ENCODE measurements at places on chromosomes 13 and 19.

DNA sequence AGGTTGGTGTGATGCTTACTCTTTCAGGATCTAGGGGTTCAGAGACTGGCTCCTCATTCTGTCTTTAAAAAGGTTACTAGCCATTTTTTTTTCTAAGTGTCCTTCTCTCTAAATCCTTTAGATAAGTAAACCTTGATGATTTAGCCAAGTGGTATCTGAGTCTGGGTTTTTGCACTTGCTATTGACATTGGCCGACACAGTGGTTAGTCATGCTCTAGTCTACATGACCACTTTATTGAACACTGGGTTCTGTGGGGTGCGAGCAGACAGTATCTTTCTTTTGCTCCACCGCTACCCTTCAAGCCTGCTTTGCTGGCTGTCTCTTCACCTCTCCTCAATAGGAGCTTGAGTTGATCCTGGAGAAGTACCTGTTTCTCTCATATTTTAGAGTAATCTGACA, 6.2 kb upstream of the NUP58 start:
- DNase-seq: no peak

GRCh38 chr13:93066187-93066586, 160.4 kb upstream of the GPC6 start:
- DNase-seq: no peak

- no peak for DNase-seq
Measured at GRCh38 chr19:44823373-44823698, 14.4 kb downstream of the BCAM start.

DNA sequence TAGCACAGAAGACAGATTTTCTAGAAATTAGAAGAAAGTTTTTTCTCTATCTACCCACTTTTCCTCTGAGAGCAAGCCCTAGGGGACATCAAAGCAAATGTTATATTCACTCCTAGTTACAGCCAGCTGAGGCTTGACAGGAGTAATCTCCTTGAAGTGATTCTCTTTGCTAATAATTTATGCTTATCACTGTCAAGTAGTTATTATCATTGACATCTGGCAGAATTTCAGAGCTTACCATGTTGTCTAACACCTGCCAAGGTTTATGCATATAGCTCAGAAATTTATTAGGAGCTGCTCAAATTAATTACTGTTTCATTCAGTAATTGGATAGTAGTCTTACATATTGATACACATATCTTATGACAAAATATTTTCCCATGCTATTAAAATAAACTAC, 465.9 kb upstream of the ATXN8OS start:
- DNase-seq: no peak

DNA sequence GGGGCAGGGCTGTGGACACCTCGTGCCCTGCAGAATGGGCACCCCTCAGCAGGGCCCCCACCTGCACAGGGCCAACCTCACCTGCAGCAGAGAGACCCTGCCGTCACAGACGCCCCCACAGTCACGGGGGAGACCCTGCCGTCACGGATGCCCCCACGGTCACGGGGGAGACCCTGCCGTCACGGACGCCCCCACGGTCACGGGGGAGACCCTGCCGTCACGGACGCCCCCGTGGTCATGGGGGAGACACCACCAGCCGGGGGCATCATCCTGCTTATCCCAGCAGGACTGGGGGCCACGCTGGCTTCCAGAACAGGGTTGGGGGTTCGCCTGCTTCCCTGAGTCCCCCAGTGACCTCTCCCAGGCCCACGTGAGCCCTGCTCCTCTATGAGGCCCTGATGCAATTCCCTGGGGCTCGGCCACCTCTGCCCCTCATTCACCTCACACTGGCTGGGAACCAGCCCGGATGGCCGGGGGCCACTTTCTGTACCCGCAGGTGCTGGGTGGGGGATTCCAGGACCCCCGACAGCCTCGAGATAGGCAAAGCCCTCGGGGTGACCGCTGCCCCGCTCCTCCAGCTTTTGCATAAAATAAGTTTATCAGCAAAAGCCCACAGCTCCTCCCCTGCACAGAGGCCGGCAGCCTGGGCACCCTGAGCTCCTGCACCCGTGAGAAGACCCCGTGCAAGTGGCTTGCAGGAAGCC, 23.6 kb downstream of the SBNO2 start:
- no peak for DNase-seq

DNA sequence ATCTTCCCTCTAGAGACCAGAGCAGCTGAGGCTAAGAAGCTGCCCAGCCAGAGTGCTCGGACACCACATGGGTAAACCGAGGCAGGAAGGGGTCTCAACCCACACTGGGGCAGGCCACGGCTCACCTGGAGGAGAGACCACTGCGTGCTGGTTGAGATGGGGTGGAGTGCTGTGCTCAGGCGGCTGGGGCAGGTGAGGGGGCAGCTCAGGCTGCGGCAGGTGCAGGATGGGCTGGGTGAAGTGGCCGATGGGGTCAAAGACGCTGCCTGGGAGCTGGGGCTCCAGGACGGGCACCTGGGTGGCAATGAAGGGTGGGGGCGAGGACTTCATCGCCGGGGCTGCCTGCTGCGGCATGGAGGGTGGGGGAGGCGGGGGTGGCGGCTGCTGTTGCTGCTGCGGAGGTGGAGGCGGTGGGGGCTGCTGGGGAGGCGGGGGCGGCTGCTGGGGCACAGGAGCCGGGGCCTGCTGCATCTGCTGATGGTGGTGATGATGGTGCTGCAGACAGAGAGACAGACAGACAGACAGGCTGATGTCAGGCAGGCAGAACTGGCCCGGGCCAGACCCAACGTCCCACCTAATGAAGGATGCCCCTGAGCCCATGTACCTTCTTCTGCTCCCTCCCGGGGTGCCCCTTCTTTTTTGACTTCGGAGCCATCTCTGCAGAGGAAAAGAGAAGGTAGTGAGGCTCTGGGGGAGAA, 12.0 kb upstream of the EPHX3 start:
- DNase-seq: no peak

- DNase-seq: no peak
Measured at GRCh38 chr19:14565298-14565679, 6.6 kb downstream of the NDUFB7 start.

GRCh38 chr19:39140594-39140993, 15.0 kb downstream of the PAK4 start:
- DNase-seq: no peak

DNA sequence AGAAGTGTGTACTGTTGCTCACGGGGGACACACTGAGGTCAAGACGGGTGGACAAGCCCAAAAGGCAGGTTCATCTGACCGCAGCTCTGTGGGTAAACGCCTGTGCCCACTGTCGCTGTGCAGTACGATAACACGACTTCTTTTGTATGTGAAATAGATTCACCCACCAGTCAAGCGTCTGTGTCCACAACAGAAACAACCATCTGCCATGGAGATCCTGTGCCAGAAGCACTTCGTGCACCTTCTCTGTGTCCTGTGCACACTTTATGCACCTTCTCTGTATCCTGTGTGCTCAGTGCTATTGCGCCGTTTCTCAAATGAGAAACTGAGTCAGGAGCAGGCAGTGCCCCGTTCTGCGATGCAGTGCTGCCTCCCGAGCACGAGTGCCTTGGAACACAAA, 138.9 kb downstream of the ATP11A start:
- no peak for DNase-seq

DNA sequence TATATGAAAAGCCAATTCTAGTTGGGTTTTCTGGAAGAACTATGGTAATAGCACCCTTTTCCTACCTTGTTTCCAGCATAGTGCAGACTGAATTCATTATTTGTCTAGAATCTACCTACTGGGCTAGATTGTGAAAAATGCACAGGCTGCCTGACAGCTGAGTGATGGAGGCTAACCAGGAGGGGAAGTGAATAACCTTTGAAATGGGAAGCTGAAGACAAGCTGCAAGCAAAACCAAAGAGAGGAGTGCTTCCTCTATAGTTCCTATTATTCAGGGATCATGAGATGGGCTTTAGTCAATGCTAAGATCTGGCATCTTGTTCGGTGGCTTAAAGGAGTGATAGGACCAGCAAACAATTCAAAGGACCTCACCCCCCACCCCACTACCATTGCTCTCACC, 26.9 kb downstream of the MZT1 start:
- DNase-seq: no peak

- DNase-seq: no peak
Measured at GRCh38 chr13:23381866-23382265, 51.6 kb downstream of the SACS start.

DNA sequence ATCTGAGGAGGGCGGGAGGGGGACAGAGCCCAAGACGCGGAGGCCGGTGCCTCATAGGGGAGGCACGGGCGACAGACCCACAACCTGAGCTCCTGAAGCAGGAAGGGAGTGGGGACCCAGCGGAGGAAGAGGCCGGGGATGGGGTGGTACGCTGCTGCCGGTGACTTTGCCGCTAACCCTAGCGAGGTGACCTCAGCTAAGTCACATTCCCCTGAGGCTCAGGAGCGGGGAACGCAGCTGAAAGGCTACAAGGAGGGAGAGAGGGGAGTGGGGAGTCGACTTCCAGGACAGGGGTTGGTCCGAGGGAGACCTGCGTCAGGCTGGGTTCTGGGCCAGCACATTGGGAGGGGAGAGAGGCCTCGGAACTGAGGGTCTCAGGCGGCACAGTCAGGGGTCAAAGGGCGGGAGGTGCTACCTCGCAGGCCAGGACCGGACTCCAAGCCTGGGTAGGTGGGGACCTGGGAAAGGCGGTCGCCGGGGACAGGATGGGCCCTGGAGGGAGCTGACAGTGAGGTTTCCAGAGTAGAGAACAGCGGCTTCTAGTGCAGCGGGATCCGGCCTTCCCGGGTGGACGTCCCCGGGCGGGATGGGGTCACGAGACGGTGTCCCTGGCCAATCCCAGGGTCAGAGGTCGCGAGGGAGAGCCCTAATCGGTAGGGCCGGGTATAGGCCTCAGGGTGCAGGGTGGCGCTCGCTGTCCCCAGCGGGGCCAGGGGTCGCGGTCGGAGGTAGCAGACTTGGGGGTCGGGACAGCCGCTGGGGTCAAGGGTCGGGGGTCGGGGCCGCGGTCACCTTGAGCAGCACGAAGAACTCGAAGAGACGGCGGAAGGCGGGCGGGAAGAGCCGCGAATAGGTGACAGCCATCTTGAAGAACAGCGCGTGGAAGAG, 699 bp downstream of the TMEM259 start:
- DNase-seq: no peak

DNA sequence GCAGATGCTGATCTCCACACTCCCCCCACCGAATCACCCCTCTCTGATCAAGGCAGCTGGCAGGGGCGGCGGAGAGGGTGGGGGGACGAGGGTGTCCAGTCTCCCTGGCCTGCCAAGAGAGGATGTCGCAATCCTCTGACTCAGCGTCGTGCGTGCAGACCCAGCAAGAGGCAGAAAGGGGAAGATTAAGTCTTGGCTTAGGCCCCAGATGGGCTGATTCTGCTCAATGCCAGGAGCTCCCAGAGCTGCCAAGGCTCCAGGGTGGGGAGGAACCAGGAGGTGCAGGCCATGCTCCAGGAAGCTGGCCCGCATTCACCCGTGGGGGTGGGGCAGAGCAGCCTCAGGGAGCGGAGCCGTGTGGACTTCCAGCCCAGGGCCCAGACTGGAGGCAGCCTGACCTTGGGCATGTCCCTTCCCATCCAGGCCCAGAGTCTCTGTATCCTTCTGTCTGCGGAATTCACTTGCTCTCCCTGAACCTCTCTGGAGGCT, 6.6 kb upstream of the BCL3 start:
- no peak for DNase-seq

DNA sequence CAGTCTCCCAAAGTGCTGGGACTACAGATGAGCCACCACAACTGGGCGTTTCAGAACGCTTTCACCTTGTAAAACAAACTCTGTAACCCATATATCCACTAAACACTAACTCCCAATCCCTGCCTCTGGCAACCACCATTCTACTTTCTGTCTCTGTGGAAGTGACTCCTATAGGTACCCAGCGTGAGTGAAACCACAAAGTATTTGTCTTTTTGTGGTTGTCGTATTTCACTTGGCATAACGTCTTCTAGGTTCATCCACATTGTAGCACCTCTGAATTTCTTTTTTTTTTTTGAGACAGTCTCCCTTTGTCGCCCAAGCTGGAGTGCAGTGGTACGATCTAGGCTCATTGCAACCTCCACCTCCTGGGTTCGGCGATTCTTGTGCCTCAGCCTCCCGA, 44.8 kb downstream of the BRD4 start:
- no peak for DNase-seq

GRCh38 chr19:51586799-51587198, 15.7 kb downstream of the ZNF175 start:
- no peak for DNase-seq

DNA sequence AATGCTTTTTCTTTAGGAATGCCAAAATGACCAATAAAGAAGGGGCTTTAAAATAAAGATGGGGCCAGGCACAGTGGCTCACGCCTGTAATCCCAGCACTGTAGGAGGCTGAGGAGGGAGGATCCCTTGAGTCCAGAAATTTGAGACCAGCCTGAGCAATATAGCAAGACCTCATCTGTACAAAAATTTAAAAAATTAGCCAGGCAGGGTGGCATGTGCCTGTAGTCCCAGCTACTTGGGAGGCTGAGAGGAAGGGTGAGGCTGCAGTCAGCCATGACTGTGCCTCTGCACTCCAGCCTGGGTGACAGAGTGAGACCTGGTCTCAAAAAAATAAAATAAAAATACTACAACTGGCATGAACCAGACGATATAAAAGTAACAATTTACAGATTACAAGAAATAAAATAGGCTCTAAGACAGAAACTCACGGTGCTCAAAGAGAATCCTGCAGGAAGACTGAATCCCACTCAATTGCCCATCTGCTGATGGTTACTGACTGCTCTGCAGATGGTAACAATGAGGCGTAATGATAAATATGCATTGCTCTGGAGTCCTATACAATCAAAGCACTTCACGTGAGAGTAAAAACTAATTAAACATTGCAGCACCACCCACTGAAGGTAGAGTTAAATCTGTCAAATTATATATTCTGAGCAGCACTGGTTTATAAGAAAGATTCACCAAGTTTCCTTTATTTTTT, 93.2 kb downstream of the LHFPL6 start:
- DNase-seq: no peak

- DNase-seq: no peak
Measured at GRCh38 chr13:51681037-51681678, 96.9 kb downstream of the WDFY2 start.

GRCh38 chr13:36447501-36447900, 15.2 kb downstream of the CCNA1 start:
- DNase-seq: no peak

- no peak for DNase-seq
Measured at GRCh38 chr19:17968362-17968761, 1.5 kb downstream of the KCNN1 start.

DNA sequence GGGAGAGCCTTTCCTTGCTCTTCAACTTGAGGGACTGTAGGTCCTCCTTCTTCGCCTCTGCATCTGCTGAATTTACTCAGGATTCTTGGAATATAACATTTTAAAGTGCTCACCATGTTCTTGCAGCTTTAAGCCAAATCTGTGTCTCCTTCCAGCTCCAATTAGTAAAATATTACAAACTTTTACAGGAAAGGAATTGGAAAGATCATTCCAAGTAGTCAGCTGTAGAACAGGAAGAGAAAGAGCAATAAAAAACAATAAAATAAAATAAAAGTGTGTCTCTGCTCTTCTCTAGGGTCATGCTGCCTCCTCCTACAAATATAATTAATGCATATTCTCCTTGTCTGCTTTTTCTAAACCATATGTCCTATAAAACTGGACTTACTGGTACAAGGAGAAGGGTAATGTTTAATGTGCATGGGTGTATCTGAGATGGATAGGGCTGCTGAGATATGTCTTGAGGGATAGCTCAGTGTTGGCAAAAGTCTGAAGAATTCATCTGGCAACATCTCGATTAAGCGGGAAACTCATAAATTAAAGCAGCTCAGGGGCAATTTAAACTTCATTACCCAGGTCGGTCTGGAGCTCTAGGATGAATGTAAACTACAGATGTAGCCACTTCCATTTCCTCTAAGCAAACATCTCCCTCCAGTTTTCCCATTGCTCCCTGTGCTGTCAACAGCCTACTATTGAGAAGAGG, 25.0 kb downstream of the ENOX1 start:
- no peak for DNase-seq
